Right renal pelvis (tissue), 4 donors: ENCODE measurements at places on chromosomes 12 and 14. TPM values are rescaled to one million over a fixed set of nuclear protein-coding genes. Genes with fewer than 3 reads are reported as not detected.

DNA sequence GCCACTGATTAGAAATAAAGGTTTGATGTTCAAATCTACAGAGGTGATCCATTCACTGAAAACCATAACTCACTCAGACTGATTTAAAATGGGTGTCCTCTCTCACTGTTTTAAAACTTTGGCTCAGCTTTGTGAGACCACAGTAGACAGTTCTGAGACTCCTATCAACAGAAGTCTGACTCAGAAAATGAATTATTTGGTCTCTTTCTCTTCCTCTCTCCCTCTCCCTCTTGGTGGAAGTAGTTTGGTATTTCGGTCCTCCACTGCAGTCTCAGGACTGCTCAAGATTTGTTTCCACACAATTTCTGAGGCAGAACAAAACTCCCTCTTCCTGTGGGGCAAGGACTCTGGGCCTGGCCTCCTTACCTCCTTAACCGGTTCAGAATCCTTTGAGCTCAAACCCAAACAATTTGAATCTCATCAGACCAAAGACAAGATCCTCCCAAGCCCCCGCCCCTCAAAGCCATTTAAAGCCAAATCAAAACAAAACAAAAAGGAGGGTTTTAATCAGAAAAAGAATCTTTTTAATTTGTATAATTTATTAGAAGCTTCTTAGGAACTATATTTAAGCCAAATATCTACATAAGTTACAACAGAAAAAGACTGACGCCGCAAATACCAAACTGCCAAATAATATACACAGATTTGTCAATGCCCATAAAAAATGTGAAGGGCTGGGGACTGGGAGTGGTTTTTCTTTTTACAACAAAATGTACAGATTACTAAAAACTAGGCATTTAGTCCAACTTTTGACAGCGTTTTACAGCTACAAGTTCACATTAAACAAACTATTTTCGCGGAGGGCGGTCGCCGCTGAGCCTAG lies 3.9 kb downstream of the NKX2-1 start:
- no peak for DNase-seq

DNA sequence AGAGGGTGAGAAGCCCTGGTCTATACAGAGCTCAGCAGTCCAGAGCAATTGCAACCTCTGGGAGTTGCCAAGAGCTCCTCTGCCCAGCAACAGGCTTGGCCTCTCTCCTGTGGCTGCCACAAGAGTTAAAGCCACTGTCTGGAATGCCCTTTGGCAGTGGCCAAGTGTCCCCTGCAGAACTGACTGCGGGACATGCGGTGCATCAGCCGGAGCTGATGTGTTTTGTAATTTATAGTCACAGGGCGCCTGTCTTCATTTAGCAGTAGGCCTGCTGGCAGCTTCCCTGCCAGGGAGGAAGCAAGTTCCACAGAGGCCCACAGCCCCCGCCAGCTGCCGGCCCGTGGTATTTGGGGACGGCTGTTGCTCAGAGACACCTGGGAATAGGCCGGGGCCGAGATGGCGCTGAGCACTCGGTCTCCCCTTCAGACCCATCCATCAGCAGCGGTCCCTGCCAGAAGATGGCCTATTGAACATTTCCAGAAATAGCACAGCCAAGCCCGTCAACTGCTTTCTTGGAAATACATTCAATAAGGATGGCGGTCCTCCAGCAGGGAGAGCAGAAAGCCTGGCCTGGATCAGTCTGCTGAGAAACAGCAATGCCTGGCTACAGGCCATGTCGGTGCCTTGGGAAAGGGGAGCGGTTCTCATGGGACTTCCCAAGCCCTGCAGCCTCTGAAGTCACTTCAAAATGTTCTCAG lies 217.4 kb downstream of the CRADD start:
- no peak for DNase-seq

DNA sequence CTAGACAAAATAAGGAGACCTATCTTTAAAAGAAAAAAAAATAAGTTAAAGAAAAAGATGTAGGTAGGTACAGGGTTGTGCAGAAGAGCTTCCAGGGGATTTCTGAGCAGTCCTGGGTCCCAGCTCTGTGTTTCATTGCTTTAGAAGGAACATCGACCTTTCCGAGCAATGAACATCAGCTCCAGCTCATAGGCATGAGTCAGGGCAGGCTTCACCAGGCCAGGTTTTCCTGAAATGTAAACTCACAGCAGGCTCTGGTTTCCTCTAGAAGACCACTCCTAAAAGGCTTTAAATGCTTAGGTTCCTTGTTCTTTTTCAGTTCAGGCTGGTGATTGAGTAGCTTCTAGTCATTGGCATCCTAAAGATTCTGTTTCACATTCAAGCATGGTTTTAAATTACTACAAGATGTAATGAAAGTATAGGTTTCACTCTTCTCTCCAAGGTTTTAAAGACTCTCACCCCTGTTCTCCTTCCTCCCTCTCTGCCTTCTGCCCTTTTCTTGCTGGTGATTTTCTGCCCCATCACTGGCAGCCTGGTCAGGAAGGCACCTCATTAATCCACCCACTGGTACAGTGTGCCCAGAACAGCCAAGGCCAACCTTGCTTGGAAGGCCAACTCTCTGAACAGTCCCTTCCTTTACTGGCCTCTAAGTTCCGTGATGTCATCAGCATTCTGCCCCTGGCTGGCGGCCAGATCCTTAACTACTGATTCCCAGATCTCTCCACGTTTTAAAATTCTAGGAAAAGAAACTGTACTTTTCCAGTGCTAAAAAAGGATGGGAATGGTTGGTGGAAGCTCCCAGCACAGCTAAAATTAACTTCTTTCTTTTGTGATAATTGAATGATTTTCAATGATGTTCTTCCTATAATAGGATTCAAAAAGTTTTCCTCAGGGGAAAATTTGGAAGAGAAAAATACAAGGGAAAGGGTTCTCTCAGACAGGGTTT lies 109.4 kb upstream of the HIF1A start:
- DNase-seq: no peak

DNA sequence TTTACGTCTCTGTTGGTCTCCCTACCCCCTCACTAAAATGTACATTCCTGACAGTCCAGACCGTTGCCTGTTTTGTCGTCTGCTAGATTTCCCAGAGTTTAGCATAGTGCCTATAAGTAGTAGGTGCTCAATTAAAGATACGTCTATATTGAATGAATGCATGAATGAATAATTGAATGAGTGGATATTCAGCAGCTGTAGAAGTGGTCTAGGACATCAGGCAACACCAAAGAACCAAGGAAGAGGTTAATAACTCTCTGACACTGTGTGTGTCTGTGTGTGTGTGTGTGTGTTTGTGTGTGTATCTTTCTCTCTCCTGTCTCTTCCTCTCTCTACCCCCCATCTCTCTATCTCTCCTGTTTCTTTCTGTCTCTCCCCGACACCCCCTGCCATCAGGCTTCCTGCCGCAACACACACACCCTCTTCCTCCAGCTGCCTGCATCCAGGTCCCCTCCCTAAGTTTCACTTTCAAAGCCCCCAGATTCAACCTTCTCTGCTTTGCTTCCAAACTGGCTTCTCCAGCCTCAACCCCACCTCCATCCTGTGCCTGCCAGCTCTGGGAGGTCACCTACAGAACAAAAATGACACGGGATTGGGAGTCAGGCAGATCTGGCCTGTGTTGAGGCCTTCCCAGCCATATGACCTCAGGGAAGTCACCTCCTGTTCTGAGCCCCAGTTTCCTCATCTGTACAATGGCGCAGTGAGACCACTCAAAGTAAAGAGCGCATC lies 119.9 kb upstream of the NCOR2 start:
- DNase-seq: no peak

DNA sequence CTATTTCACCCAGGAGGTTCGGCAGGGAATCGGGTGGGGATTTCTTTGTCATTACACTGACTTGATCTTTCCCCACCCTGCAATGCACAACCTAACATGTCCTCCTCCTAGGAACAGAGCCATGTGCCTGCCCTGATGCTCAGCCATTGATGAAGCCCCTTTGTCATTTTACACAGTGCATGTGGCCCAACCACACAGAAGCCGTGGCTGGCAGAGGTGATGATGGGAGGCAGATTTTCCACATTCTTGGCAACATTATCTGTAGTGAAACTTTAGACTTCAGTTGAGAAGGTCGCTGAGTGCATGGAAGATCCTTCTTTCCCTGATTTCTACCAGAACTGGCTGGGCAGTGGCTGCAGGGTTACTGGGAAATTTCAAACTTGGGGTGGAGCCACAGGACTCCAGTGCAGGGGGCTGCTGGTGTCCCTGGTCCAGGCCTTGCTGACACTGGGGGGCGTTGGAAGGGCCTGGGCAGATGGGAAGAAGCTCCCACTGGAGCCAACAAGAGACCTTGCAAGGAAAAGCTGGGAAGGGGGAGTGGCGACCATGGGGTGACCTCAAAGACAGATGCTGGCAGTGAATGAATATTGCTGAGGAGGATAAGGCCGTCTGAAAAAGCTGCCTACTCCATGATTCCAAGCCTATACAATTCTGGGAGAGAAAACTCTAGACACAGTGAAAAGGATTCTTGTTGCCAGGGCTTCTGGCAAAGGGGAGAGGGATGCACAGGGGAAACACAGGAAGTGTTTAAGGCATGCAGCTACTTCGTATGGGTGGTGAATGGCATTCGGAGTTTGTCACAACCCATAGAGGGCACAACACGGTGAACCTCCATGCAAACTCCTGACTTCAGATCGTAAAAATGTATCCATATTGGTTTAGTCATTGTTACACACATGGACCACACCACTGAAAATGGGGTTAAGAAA lies 41.8 kb upstream of the P2RX7 start:
- no peak for DNase-seq

Gene TAS2R9
- not detected for polyA plus RNA-seq
